NCI-H1436 (cell line): ENCODE measurements at places on chromosomes 4 and X.

GRCh38 chr4:151721466-151721865, 39.3 kb downstream of the GATB start:
- no peak for DNase-seq

GRCh38 chrX:43436517-43436916, 219.6 kb upstream of the MAOA start:
- DNase-seq = no peak

DNA sequence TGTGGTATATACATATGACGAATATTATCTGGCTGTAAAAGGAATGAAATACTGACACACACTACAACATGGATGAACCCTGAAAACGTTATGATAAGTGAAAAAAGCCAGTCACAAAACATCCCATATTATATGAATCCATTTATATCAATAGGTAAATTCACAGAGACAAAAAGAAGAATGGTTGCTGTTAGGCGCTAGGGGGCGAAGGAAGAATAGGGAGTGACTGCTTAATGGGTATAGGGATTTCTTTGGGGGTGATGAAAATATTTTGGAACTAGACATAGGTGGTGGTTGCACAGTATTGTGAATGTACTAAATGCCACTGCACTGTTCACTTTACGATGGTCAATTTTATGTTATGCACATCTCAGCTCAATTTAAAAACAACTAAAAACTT, 96.4 kb upstream of the EGFL6 start:
- DNase-seq = no peak

DNA sequence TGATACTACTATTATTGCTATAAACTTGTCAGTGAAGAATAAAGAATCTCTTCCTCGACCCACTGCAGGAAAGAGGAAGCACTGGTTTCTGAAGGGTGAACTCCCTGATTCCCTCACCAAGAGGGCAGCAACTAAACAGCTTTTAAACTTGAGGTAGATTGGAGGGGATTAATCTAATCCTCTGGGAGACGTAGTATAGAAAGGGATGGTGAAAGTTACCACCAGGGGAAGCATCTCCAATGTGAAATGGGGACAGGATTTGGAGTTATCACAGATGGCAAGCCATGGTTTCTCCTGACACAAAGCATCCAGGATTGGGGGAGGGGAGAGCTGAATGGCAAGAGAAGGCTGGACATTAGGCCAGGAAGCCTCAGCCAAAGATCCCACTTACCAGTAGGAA, 62.7 kb upstream of the PTPN13 start:
- no peak for DNase-seq

DNA sequence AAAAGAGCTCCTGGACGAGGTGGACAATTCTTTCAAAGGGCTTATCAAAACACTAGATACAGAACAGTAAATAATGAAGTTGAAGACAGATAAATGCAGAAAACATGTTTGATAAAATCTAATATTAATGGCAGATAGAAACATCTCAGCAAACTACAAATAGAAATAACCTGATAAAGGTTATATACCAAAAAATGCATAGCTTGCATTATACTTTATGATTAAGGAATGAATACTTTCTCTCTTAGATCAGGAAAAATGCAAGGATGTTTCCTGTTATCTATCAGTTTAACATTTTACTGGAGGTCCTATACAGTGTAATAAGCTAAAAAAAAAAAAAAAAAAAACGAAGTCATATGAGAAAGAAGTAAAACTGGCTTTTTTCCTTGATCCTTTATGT, 304.5 kb upstream of the CXorf51A start:
- no peak for DNase-seq
